Body of pancreas (tissue), 4 donors: ENCODE measurements at places on chromosomes 2 and 18. TPM values are rescaled to one million over a fixed set of nuclear protein-coding genes. Genes with fewer than 3 reads are reported as not detected.

DNA sequence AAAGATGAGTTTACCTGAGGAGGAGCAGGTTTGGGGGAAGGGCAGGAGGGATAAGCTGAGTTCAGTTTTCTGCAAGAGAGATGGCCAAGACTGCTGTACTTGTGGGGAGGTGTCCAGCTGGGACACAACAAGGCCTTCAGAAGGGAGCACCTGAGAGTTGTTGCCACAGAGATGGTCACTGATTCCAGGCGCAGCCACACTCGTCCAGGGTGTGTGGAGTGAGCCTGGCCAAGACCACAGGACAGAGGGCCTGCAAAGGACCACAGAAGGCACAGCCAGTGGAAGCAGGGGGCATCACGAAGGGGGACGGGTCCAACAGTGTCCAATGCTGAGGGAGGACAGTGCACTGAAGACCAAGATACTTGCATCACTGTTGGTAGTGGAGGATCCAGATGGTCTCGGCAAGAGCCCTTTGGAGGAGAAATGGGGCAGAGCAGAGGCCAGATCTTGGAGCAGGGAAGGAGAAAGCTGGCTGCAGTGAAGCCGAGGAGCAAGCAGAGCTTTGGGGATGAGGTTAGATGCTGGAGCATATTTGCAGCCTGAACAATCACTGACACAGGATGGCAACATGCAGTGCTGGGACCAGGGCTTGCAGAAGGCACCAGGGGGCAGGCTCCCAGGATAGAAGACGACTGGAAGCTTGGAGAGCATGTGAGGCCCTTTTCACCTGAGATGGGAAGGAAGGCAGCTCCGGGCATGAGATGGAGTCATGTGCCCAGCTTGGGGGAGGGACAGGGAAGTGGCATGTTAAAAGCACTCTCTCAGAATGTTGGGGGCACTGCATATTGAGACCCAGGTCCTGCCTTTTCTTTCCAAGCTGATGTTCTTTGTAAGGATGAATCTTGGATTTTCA lies 214.0 kb downstream of the CYP26B1 start:
- no peak for DNase-seq

Gene ALK
- 0.26 TPM for total RNA-seq

DNA sequence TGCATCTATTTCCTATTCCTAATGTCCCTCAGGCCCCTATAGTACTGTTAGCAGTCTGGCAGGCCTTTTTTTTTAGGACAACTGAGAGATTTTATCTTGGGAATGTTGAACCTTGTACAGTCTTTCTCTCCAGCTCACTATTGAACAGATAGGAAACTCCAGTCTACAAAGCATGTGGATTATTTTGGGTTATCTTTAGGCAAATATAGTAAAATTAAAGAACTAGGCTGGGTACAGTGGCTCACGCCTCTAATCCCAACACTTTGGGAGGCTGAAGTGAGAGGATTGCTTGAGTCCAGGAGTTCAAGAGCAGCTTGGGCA lies 102.7 kb downstream of the OSBPL6 start:
- DNase-seq = no peak

DNA sequence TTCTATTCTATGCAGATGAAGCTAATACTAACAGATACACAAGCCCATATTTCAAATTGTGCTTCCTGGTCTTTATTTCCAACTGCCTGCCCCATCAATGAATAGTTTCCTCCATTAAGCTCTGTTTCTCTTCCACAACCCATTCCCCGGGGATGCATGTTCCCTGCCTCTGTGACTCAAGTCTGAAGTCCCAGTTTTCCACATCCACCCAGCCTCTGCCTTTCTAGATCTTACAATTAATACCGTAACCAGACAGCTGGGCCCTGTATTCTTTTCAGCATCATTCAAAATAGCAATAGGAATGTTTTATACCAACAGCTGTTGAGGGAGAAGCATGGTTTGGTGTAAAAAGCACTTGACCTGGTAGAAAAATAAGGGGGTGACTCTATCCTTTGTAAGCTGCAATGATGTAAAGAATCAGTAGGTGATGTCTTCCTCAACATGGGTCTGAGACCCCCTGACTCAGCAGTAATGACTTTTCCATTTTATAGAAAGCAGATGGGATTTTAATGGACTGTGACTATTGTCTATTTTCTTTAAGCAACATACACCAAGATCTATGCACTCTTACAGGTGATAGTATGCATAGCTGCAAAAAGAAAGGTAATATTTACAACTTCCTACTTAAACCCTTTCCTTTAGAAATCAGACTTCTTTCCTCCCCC lies 46.1 kb upstream of the DAPL1 start:
- no peak for DNase-seq
